Globus pallidus (tissue), 1 donor: ENCODE measurements at places on chromosomes 7 and 10.

DNA sequence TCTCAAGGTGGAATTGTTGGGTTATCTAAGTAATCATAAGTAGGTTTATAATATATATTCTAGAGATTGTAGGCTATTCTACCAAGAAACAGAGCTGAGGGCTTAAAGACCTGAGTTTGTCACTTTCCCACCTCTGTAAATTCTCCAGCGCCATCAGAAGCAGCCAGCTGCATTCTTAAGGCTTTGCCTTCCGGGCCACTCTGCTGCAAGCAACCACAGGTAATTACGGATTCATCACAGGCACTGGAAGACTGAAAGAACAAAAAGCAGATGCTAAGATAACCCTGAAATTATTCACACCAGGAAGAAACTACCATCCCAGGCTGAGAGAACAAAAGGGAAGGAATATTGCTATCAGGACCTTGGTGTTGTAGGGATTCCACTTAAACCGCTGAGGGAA lies 137.8 kb upstream of the JCAD start:
- no peak for DNase-seq

DNA sequence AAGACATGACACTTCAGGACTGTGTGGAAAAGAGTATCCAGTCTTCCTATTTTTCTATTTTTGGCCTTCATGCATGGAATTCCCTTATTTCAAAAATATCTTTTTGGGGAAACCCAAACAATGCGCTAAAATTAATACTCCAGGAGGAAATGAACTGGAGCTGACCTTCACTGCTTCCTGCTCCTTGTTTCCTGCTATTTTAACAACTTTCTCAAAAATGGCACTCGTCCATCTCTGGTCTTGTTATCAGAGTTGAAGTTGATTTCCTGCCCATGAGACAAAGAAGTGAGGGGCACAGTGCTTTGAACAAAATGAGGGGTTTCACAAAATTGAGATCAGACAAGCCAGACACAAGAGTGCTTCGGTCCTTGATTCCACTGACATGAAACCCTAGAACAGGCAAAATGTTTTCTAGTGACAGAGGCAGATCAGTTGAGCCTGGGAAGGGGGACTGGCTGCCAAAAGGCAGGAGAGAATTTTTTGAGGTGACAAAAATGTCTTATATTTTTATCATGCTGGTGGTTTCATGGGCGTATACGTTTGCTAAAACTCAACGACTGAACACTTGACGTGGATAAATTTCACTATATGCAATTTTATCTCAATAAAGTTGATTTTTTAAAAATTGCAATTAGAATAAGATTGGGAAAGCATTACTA lies 193.2 kb downstream of the CREB5 start:
- no peak for DNase-seq

GRCh38 chr10:96288151-96288621 lies 16.0 kb upstream of the DNTT start:
- no peak for DNase-seq

- no peak for DNase-seq
These were observed 67.0 kb downstream of the PPP1R9A start for GRCh38 chr7:94974423-94974822.

- no peak for DNase-seq
These were observed 488.4 kb downstream of the ACTR3B start for GRCh38 chr7:153247926-153248325.

DNA sequence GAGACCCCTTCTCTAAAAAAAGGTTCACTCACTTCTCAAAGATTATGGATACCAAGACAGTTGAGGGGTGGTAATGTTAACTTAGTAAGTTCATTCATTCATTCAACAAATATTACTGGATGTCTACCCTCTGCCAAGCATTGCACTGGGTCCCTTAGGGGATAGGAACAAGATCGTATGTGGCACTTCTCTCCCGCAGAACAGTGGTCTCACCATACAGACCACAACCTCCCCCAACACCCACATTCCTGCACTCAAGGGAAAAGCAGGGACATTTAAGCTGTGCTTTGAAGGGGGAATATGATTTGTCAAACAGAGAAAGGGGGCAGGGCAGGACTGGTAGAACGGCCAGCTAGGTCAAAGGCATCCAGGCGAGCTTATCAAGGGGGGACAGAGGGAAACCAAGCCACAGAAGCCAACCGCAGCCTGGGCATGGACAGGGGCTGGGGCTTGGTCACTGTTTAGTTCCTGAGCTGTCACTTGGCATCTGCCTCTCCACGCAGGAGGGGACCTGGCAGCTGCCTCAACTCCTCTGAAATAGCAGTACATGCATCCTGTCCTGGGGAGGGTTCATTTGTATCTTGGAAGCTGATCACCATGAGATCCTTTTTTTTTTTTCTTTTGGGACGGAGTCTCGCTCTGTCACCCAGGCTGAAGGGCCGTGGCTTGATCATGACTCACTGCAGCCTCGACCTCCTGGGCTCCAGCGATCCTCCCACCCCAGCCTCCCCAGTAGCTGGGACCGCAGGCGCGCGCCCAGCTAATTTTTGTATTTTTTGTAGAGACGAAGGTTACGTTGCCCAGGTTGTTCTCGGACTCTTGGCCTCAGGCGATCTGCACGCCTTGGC lies 949 bp upstream of the CLIP2 start:
- no peak for DNase-seq

DNA sequence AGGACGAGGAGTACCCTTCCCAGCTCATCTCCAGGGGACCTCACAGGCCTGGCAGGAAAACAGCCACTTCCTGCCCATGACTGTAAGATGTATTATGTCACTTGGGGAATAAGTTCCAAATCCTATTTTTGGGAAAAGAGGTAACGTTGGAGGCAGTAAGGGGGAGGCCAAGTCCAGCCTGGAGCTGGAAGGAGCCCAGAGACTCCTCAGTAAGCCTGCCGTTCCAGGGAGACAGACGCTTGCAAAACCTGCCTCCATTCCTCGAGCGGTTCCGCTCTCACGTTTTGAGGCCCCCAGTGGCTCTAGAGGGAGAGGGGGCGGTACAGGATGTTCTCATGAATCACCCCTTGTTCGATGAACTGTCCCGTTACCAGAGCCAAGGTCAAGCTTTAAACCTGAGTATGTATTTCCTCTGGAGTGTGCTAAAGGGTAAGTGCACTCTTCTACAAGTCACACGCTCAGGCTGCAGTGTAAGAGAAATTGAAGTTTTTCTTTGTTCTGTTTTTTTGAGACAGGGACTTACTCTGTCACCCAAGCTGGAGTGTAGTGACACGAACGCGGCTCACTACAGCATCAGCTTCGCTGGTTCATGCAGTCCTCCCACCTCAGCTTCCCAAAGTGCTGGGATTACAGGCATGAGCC lies 45.5 kb upstream of the CYTH3 start:
- DNase-seq: no peak

DNA sequence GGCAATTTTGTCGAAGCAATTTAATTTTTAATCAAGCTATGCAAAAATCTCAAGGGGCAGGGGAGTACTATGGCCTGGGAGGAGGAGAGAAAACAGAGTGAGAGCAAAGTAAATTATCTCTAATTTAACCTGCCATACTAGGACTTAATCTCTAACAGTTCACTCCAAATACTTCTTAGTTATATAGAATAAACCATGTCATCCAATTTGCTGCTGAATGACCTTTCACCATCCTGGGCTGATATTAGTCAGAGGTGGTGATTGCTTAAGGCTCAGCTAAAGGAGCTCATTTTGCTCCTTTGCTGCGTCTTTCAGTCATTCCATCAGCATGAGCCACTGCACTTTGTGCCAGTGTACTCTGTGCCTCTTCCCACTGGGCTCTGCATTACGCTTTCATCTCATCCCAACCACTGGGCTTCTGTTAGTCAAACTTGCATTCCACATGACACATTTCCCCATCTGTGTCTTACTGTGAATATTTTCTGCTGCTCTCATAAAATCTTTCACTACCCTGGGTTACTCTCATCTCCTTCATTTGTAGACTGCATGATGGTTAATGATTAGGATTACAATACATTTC lies 84.3 kb downstream of the CD36 start:
- no peak for DNase-seq
